ENCODE measurements at places on chromosomes 16 and 17.

DNA sequence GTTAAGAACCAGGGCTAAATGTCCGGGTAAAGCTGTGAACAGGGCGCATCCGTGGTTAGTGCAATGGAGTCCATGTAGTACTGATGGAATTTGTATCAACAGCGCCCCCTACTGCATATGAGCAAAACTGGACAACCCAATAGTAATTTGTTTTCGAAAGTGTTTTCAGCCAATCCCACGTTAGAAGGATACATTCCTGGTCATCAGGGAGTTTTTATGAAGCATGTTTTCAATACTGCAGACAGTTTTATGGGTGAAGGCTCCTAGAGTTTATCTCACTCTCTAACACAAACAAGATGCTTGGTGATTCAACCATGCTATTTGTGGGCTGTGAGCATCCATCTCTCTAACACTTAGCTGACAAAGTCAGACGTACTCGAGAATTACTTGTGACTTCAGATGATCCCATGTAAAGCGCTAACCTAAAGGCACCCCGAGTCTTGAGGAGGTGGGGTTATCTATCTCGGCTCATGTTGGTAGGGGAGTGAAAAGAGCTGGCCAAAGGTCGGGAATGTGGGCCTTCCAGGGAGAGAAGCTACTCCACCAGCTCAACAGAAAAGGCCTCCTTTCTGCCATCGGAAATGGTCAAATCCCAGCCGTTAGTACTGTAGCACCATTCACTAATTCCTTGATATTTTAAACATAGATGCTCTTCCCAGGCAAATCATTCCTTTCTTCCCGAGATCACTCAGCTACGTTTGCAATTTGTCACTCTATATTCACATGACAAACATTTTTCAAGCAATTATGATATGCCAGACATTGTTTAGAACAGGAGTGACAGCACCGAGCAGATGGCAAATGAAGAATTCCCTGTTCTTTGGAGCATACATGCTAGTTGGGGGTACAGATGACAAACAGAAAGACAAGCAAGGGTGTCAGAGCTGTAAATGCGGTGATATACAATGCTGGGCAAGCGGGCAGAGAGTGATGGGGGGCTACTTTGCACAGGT is 46.9 kb upstream of the HNF1B start:
- DNase-seq: no peak

- no peak for DNase-seq
These were observed 25.6 kb downstream of the ATP6V0A1 start for GRCh38 chr17:42484304-42484703.

GRCh38 chr16:46884513-46885293 is 541 bp downstream of the GPT2 start:
- DNase-seq: no peak

- DNase-seq: no peak
These were observed 993 bp upstream of the ANKRD11 start for GRCh38 chr16:89491238-89491869.

GRCh38 chr17:3980381-3981014 is 16.3 kb upstream of the ATP2A3 start:
- no peak for DNase-seq

DNA sequence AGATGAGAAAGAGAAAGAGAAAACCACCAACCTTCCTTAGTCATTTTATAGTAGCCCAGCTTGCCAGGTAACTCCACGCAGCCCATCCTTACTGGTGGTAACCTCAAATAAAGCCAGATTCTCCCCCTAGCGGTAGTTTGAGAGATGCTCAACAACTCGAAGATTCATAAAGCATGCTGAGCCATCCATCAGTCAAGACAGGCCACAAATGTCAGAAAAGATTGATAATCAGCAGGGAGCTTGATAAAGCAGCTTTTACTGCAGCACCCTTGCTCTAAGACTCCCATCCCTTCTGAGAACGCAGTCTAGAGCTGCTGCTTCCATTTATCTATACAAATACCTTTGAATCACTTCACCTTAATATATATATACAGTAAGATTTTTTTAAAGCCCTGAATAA is 451.5 kb upstream of the HSBP1 start:
- no peak for DNase-seq

DNA sequence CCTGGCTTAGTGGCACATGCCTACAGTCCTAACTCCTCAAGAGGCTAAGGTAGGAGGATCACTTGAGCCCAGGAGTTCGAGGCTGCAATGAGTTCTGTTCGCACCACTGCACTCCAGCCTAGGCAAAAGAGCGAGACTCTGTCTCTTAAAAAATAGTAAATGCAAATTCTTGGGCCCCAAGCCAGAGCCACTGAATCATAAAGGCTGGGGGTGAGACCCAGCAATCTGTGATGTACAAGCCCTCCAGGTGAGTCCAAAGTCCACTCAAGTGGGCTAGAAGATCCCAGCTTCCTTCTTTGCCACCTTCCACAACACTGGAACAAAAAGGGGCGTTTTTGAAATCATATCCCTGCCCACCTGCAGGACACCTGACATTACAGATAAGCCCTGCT is 16.9 kb downstream of the TRIM25 start:
- no peak for DNase-seq

DNA sequence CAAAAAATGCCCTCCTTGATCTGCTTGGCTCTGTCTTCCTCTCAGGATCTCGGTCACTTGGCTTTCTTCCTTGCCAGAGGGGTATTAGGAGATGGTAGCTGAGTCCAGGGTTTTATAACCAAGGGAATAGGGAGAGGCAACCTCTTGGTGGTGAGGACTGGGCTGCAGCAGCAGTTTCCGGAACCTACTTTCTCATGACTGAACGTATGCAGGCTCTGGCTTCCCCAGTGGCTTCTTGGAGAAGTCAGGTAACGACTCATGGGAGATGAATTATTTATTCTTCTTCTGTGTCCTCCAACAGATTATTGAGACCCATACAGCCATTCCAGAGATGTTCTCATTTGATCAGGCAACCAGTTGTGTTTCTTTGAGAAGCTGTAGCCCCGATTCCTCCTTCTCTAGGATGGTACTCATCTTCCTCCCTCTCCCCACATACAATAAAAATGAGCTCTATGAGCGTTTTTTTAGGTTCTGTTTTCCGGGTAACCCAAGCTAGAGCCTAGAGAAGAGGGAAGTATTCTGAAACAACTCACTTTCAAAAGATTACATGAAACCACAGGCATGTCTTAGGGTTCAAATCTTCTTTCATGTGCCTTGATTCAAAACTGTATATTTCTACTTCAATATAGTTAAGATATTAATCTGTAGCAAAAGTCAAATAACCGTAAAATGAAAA is 22.3 kb upstream of the DHX40 start:
- no peak for DNase-seq

- DNase-seq: no peak
These were observed 187.5 kb upstream of the RPL38 start for GRCh38 chr17:74015990-74016389.

GRCh38 chr16:59878479-59878878 is 1144.4 kb upstream of the GOT2 start:
- DNase-seq: no peak

DNA sequence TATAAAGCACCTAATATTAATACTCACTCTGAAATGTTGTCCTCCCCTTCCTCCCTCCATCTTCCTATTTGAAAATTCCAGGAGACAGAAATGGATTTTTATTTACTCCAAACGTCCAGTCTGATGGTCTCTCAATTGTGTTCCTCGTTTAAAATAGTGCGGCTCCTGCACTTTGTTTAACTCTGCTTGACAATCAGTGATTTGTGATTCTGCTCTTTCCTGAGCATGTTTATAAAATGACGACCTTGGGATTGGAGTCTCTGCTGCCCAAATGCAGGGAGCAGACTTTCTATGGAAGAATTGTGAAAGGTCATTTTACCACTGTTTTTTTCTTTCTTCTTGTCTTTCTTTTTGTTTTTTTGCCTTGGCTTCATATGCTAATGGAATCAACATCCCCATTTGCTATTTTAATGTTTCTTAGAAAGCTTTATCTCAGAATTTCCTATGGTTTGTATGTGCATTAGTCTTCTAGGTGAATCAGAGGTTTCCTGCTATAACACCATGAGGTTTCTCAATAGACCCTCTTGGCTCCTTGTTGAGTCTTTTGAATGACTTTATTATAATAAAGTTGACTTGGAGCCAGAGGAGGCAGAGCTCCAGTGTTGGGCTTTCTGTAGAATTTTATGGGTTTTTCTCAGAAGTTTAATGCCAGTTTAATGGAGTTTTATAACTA is 376.5 kb downstream of the CDH11 start:
- peak; percentile 34 for DNase-seq

DNA sequence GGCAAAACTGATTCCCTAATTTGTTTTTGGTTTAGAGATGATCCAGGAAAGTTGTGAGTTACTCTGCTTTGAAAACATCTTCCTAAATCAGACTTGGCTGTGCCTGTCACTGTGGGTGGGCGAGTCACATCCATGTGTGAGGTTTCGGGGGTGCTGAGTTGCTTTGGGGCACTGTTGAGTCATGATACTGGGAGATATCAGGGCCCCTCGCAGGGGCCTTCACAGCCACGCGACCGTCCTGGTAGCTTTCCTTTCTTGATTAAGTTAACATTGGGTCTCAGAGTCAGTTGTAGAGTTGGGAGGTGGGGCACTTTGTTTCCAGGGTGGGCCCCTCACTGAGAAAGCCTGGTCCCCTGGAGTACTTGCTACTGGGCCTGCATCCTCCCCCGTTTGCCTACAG is 58.3 kb upstream of the LGALS9 start:
- DNase-seq: no peak

GRCh38 chr16:20380782-20381181 is 23.8 kb downstream of the PDILT start:
- no peak for DNase-seq

DNA sequence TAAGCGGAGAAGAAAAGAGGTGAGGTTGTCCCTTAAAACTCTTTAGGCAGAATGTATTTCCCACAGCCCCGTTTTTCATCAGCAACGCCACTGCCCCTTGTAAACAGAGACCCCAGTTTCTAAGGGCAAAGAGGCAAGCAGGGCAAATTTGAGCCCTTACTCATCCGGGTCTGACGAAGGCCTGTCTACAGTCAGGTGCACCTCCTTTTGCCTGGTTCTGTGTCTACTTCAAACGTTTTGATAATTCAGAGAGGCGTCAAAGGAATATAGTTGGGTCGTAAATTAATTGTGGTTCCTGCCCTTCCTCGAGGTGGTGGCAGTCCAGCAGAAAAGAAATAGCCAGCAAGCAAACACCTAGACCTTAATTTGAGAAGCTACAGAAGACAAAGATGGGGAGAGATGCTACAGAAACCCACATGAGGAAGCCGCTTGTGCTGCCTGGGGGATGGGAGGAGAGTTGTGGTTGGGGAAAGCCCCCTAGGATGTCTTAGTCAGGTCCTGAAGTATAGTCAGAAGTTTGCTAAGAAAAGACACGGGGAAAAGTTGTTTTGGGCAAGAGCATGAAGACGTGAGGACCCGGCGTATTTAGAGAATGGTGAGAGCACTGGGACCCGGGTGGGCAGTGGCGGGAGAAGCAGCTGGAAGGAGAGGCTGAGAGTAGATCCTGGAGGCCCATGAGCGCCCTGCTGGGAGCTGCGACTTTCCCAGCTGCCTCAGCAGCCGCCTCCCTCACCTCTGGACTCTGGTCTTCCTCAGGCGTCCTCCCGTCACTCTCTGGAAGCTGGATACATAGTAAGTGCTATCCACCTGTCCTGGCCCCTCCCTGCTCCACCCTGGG is 2.4 kb downstream of the FBRS start:
- DNase-seq: no peak

DNA sequence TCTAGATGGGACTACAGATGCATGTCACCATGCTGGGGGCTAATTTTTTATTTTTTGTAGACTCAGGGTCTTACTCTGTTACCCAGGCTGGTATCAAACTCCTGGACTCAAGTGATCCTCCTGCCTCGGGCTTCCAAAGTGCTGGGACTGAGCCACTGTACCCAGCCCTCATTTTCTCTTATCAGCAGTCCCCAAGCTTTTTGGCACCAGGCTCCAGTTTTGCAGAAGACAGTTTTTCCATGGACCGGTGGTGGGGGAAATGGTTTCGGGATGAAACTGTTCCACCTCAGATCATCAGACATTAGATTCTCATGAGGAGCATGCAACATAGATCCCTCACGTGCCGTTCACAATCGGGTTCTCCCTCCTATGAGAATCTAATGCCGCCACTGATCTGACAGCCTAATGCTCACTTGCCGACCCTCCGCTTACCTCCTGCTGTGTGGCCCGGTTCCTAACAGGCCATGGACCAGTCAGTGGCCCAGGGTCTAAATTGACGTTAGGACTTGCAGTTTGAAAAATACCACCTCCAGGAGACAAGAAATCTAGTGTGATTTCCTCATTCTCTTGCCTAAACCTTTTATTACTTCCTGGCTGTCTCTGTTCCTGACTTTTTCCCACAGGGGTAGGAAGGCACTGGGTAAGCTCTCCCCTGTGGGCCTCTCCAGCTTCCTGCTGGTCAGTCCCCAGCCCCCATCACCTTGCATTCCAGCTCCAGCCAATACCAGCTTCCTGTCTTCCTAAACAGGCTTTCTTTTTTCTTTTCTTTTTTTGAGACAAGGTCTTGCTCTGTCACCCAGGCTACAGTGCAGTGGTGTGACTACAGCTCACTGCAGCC is 9.3 kb upstream of the CNP start:
- no peak for DNase-seq

DNA sequence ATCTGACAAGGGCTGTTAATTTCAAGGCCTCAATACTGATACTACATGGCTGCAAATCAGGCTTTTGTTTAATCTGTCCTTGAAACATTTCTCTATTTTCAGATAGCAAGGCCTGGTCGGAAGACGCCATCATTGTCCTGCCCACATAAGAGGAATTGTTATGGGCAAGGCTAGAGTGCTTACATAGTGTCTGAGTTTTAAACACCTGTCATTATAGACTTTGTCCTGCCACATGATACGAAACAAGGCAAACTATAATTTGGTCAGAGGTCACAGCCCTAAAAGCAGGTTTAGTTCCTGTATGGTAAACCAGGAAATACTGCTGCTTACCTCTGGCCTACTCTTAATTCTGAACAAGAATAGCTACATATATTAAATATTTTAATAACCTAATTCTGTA is 104.4 kb downstream of the SSH2 start:
- DNase-seq: no peak

DNA sequence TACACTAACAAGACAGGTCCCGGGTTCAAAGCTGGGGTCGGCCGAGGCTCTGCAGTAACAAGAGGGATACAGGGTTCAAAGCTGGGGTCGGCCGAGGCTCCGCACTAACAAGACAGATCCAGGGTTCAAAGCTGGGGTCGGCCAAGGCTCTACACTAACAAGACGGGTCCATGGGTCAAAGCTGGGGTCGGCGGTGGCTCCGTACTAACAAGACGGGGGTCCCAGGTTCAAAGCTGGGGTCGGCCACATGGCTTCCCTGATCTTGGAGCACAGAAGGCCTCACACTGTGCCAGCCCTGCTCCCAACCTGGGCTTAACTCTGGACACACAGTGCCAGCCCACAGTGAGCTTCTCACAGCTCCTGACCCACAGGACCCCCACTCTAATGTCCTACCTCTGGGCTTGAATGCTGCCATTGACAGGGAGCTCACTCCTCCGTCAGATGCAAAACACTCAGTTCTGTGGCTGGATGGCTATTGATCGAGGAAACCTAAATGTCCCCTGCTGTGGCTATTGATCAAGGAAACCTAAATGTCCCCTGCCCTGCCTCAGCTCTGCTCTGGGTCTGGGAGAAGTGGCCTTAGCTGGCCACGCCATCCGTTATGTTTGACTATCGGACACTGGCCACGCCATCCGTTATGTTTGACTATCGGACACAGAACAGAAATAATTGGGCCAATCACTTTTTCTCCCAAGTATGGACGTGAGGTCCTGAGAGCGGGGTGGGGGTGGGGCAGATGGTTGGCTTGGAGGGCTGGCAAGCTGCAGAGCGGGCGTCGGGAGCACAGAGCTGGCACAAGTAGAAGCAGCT is 54.6 kb upstream of the DOC2B start:
- DNase-seq: no peak

Data from hindlimb muscle (tissue), 1 donor.